ENCODE measurements at places on chromosomes 2 and 18.
A peak's percentile ranks its signal among the peaks of the same experiment; 100 is the strongest.

GRCh38 chr2:8586457-8587051 lies 95.3 kb upstream of the ID2 start:
- no peak for DNase-seq

GRCh38 chr2:226791056-226791486 lies 8.5 kb downstream of the IRS1 start:
- DNase-seq, result peak; percentile 37

DNA sequence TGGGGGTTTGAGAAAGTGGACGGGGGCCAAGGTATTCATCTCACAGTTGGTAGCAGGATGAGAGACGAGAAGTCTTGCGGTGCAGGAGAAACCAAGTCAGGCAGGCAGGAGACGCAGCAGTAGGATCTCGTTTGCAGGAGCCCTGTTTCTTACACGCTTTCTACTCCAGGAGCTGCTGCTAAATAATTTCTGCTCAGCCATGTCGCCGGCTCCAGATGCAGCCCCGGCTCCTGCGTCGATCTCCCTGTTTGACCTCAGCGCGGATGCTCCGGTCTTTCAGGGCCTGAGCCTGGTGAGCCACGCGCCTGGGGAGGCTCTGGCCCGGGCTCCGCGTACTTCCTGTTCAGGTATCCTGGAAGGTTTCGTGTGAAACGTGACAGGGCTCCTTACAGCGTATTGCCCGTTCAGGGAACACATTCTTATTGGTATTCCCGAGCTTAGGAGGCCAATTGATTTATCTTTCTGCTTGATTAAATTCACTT lies 494 bp downstream of the ANKZF1 start:
- peak; percentile 61 for DNase-seq

DNA sequence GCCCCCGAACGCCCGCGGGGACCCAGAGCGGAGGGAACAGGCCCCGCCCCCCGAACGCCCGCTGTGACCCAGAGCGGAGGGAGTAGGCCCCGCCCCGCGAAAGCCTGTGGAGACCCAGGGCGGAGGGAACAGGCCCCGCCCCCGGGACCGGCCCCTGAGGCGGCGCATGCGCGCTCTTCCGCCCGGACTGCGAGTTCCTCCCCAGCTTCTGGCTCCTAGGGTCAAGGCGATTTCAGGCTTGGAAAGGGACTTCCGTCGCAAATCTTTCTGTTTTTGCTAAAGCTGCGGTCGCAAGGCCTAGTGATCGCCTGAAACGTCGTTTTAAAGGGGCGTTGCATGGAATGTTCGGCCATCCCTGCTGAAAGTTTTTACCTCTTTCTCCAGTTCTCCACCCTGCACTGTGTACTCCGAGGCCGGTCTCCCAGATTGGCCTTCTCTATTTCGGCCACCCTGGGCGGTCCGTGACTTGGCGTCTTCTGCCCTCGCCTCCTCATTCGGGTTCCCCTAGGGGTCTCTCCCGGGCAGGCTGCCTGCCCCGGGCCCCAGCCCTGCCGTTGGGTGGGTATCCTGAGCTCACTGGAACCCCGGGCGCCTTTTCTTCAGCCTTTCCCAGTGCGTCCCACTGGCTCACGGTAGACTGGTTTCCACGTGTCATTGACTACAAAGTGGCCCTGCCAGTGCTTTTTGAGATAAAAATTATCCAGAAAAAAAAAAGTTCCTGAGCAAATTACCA lies 372 bp upstream of the WDSUB1 start:
- peak; percentile 98 for DNase-seq

DNA sequence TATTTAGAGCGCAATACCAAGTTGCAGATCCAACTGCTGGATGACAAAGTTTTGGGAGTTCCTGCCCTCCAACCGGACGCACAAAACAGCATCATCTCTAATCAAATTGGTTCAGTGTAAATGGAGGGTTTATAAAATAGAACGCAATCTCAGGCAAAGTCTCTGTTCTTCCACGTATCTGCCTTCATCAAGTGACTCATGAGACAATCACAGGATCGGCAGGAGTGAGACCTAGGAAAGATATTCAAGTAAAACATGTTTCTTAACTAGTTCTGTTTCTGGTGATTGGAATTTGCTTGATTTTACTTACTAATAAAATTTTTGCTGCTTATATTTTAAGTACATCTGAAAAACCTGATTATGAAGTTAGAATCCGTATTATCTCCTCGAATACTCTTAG lies 7.6 kb downstream of the FZD5 start:
- DNase-seq, result no peak

GRCh38 chr2:128832946-128833663 lies 514.4 kb upstream of the HS6ST1 start:
- no peak for DNase-seq

DNA sequence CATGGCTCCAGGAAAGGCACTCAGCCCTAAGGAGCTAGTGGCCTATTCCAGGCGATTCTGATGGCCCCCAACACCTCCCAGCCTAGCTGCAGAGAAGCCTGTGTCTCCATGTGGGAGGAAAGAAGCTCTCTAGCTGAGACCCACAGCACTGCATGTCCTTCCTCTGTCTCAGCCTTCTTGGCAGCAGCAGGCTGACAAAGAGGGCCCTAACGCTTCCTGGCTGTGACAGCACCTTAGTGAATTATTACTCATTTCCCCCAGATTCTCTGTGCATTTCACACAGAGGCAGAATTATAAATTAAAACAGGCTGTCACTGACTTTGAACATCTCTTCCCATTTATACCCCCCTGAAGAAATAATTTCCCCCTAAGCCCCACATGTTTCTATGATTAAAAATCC lies 206.8 kb downstream of the CLIP4 start:
- DNase-seq, result no peak

DNA sequence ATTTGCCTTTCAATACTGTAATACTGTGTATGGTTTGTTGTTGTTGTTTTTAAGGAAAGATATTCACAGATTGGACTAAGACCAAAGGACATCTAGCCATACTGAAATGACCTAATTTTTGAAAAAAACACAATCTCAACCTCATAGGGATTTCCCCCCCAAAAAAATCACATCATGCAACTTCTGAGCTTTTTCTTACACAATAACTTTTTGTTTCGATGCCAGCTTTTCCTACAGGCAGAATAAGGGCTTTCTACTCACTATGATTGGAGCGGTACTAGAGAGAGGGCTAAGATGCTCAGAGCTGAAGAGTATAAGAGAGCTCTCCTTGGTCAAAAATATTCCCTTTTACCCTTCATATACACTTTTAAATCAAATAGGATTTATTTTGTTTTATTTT lies 32.4 kb upstream of the SLC3A1 start:
- no peak for DNase-seq

GRCh38 chr2:144377914-144378313 lies 142.0 kb downstream of the ZEB2 start:
- no peak for DNase-seq

DNA sequence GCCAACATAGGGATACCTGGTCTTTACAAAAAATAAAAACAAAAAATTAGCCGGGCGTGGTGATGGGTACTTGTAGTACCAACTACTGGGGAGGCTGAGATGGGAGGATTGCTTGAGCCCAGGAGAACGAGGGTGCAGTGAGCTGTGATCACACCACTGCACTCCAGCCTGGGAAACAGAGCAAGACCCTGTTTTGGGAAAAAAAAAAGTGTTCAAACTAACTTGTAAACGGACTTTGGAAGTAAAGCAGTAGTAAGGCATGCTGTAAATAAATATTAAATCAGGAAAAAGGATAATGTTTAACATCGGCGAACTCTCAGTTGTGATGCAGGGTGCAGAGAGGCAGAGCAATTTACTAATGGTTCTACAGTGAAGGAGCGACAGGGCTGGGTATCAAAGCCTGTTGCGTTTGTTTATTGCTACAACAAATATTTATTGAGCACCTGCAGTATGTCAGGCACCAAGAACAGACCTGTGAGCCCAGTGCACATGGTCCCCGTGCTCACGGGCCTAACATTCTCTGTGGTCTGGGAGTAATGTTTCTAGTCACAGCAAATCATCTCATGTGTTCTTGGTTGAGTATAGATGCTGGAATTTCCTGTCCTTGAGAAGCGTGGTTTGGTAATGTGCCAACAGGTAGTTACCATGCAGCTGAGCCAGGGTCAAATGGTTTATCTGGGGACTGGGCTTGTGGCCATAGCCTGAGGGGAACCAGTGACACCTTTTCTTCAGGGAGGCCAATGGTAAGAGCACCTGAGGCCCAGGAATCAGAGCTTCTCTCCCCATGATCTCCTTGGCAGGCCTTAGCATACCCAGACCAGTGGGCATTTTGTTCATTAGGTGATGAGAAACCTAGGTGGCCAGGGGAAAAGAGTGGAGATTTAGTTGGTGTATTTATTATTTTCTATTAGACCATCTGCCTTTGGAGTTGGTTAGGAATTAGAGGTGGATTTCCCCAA lies 27.9 kb upstream of the GREB1 start:
- no peak for DNase-seq

GRCh38 chr2:96164459-96165184 lies 19.4 kb upstream of the DUSP2 start:
- no peak for DNase-seq

DNA sequence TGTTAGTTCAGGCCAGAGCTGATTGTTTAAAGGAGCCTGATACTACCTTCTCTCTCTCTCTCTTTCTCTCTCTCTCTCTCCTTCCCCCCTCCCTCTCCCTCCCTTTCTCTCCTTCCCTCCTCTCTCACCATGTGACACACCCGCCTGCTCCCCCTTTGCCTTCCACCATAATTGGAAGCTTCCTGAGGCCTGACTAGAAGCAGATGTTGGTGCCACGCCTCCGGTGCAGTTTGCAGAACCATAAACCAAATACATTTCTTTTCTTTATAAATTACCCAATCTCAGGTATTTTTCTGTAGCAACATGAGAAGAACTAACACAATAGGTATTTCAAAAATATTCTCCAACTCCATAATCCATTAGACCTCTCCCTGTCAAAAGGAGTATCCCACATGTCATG lies 62.4 kb downstream of the ANKRD62 start:
- no peak for DNase-seq

DNA sequence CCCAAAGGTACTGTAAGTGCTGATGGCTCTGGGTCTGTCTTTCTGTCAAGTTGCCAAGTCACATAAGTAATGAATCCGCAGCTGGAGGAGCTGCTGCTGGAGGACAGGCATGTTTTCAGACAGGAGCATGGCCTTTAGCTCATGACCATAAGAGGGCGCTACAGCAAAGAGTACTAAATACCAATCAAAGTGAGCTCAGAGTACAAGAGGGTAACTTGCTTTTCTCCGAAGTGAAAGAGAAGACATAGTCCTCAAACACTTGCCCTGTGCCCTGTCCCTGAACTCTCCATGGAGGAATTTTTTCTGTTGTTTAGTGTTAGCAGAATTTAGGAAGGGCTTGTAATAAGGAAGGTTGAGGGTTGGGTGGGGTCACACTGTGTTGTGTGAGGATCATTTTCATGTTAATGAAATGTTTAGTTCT lies 58.0 kb upstream of the EML6 start:
- peak; percentile 51 for DNase-seq

DNA sequence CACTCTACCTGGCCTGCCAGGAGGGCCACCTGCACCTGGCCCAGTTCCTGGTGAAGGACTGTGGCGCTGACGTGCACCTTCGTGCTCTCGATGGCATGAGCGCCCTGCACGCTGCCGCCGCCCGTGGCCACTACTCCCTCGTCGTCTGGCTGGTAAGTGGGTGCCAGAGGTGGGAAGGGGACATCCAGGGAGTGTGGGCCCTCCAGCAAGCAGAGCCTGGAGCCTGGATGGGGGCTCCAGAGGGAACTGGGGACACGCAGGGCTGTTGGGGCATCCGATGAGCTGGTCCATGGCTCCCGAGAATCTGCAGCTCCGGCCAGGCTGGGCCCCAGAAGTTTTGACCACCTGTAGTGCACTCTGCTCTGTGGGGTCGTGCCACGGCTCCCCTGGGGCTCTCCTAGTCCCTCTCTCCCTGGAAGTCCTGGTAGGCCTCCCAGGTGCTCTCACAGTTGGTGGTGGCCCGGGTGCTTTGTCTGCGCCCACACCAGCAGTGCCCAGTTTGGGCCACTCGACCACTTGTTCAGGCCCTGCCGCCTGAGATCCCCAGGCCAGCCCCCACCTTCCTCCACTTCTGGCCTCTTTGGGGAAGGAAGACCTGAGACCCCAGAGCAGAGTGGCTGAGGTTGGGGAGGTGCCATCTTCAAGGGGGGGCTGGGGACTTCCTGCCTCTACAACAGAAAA lies 4.7 kb downstream of the ESPNL start:
- no peak for DNase-seq

DNA sequence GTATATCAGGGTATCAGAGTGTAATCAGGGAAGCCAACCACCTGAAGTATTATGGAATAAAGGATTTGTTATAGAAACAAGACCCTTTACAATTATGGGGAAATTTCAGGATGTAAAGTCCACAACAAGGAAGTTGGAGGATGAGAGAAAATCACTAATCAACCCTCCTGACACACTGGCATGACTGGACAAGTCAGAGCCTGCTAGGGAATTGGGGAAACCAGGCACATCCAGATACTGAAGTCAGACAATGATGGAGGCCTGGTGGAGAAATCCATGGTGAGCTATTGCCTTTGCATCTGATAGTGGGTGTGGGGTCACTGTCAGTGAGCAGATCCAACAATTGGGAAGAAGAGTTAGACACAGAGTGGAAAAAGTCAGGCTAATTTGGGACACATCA lies 158.8 kb upstream of the FBXO11 start:
- DNase-seq, result no peak

DNA sequence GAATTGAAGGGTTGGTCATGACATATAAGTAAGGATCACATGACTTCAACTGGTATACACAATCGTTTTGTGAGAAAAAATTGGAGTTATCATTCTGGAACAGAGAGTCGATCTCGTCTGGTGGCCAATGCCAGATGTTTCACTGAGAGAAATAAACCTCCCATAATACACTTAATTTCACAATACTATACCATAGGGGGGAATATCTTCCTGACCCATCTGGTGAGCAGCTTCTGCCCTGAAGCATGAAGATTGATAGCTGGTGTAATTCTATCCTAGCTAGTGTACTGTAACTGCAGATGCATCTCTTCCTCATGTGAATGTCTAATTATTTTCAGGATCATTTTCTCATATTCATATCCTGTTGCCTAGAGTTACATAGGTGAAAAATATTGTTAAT lies 15.7 kb upstream of the CDH7 start:
- DNase-seq, result no peak

GRCh38 chr2:45009928-45010701 lies 863 bp upstream of the SIX2 start:
- peak; percentile 52 for DNase-seq

GRCh38 chr2:218332920-218333645 lies 23.6 kb upstream of the CATIP start:
- no peak for DNase-seq

DNA sequence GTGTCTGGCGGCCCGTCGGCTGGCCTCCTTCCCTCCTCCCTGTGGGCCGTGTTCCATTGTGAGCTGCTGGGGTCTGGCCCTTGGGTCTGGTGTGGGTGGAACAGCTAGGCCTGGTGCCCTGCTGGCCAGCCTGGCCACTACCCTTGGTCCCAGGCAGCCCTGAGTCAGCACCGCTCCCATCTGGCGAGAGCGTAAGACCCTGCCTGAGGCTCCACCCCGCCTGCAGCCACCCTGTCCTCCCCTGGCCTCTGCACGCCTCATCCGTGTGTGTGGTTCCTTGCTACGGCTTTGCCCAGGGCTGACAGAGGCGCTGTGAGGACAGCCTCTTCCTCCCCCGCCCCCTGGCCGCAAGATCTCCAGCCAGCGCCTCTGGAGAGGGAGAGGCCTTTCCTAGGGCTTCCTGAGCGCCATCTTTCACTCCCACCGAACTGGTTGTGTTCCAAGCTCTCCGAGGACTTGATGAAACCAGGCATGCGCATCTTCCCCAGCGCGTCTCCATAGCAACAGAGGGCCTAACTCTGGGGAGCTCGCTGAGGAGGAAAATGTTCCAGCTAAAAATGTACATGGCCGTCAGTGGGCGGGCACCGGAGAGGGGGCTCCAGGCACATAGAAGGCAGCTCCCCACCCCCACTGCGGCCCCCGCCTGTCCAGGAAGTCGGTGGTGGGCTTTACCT lies 83.0 kb downstream of the STPG4 start:
- DNase-seq, result peak; percentile 69

GRCh38 chr2:46361920-46362666 lies 64.9 kb downstream of the EPAS1 start:
- DNase-seq, result no peak
